Esophagus squamous epithelium (tissue), 5 donors: ENCODE measurements at places on chromosomes 3 and 15. TPM values are rescaled to one million over a fixed set of nuclear protein-coding genes. Genes with fewer than 3 reads are reported as not detected.

GRCh38 chr3:159252274-159252673, 450.4 kb downstream of the MFSD1 start:
- DNase-seq = no peak

DNA sequence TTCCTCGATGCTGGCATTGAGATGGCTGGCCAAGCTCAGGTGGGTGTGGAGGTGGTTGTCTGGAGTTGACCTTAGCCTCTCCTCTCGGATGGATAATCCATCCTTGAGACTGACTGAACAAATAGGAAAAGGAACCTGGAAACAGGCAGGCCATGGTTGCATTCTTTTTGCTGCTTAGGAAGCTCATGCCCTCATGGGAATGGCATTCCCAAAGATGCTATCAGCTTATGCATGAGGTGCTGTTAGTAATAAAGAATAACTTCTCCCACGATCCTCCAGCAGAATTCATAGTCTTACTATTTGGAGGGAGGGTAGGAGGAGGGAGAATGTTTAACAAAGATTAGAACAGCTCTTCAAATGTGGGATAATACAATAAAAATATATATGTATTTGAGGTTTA, 303.0 kb upstream of the TPM1 start:
- no peak for DNase-seq

- no peak for DNase-seq
Measured at GRCh38 chr15:89615135-89615534, 39.9 kb downstream of the TICRR start.

The HTR3E gene
- not detected for total RNA-seq

- no peak for DNase-seq
Measured at GRCh38 chr3:187737368-187738070, 7.7 kb downstream of the BCL6 start.

The ZNF501 gene
- total RNA-seq = 0.79 TPM

GRCh38 chr15:100061944-100062343, 279.8 kb downstream of the ADAMTS17 start:
- no peak for DNase-seq

The GOLGA6L7 gene
- total RNA-seq = not detected

- no peak for DNase-seq
Measured at GRCh38 chr15:89628806-89629715, 26.2 kb downstream of the KIF7 start.

DNA sequence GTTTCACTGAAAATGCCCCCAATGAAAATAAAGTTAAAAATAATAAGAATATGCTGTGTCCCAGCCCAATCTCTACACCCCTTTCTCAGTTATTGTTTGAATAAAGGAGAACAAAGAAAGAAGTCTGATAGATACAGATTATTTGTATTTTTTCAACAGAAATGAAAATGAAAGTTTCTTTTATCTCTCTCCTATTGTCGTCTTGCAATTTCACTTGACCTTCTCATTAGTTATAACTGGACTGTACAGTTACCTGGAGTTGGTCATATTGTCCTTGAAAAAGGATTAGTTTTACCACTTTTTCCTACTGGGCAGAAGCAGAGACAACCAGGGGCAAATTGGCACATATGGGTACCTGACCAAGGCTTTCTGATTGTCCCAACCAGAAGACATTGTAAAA, 440.0 kb downstream of the PDCD6IP start:
- DNase-seq = no peak

DNA sequence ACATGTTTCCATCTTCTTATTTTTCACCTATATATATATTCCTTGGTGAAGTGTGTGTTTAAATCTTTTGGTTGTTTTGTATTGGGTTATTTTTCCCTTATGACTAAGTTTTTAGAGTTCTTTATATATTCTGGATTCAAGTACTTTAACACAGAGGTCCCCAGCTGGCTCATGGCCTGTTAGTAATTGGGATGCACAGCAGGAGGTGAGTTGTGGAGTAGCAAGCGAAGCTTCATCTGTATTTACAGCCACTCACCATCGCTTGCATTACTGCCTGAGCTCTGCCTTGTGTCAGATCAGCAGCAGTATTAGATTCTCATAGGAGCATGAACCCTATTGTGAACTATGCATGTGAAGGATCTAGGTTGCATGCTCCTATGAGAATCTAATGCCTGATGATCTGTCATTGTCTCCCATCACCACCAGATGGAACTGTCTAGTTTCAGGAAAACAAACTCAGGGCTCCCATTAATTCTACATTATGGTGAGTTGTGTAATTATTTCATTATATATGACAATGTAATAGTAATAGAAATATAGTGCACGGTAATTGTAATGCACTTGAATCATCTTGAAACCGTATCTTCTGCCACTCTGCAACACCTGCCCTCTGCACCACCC, 151.6 kb downstream of the RSRC1 start:
- no peak for DNase-seq

The GALNT15 gene
- total RNA-seq = 117 TPM

GRCh38 chr3:32963871-32964270, 12.4 kb downstream of the CCR4 start:
- no peak for DNase-seq

GRCh38 chr3:27561576-27561975, 77.4 kb upstream of the SLC4A7 start:
- no peak for DNase-seq

- DNase-seq = no peak
Measured at GRCh38 chr3:5428607-5429516, 241.4 kb downstream of the EDEM1 start.

GRCh38 chr3:197227780-197228574, 70.4 kb downstream of the DLG1 start:
- DNase-seq = no peak

The CCDC12 gene
- total RNA-seq = 87.5 TPM

The LEO1 gene
- 23.5 TPM for total RNA-seq

DNA sequence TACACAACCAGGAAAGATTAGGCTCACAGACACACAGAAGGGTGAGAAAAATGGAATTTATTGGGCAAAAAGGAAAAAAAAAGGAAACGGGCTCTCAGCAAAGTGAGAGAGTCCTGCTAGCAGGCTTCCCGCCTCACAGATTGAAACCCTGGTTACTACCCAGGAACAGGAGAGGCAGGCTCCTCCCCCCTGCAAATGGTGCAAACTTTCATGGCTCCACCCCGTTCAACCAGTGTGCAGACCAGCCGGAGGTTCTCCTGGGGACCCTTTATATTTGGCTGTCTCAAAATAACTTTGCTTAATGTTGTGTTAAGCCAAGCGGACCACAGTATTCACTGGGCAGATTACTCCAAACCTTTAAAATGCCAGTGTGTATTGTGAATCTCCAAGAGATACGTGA, 40.3 kb downstream of the IL1RAP start:
- DNase-seq = no peak

DNA sequence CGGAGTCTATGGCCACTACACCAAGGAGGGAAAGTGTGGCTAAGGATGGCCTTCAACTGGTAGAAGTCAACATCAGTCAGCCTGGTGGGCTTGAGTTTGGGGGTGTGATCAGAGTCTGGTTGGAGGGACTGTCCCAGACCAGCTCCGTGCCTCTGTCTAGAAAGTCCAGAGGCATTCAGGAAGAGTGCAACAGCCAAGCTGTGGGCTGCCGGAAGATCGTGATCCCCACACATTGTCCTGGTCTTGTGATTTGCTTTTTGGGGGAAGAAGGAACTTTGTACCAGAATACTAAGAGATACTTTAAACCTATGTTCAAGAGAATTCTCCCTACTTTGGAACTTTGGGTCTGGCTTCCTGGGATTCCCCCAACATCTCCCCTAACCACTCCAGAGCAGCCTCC, 47.8 kb upstream of the VPS8 start:
- no peak for DNase-seq

GRCh38 chr3:40613306-40613705, 88.5 kb downstream of the ZNF621 start:
- DNase-seq = no peak

The CEP19 gene
- 3.1 TPM for total RNA-seq

The MUSTN1 gene
- total RNA-seq = 5.7 TPM

The CYP8B1 gene
- not detected for total RNA-seq

DNA sequence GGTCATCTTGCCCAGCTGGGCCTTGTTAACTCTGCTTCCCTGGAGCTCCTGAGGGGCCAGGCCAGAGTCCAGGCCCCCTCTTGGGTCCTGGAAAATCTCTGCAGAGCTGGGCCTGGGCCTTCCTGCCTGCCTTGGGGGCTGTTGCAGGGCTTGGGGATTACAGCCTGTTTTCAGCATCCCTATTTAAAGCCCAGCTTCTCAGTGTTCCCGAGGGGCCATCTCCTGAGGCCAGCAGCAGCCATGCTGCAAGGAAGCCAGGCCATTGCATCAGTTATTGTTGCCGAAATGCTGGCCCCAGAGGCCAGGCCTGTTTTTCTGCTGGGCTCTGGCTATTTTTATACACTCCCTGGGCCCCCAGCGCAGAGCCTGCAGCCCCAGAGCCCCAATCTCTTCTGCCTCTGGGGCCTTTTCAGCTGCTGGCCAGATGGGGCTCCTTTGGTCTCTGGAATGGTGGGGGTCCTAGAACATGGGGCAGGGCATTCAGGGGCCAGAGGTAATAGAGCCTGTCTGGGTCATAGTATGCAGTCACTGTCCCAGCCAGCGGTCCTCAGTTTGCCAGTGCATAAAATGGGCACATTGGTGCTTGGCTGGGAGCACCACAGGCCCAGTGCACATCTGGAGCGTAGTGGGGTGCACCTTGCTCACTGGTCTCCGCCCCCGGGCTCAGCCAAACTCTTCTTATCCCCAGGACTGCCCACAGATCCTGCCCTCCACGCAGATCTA, 28.5 kb downstream of the PLXNA1 start:
- no peak for DNase-seq

The SPINT1 gene
- 506 TPM for total RNA-seq

GRCh38 chr15:31161951-31162350, 60.4 kb upstream of the TRPM1 start:
- no peak for DNase-seq

- no peak for DNase-seq
Measured at GRCh38 chr3:118348169-118348557, 686.5 kb downstream of the IGSF11 start.

GRCh38 chr3:99714575-99714974, 76.2 kb downstream of the COL8A1 start:
- no peak for DNase-seq

The NUTM1 gene
- total RNA-seq = not detected

GRCh38 chr3:31848911-31849310, 132.2 kb downstream of the OSBPL10 start:
- DNase-seq = no peak

GRCh38 chr3:4853749-4854140, 125.5 kb upstream of the BHLHE40 start:
- DNase-seq = no peak

The ATP10A gene
- total RNA-seq = 1.5 TPM

GRCh38 chr3:125057186-125057850, 1.5 kb upstream of the HEG1 start:
- DNase-seq = no peak

The IFT80 gene
- total RNA-seq = 20.4 TPM

- DNase-seq = no peak
Measured at GRCh38 chr3:33030246-33030645, 66.7 kb downstream of the GLB1 start.

The TEX264 gene
- 65.0 TPM for total RNA-seq

The MCF2L2 gene
- total RNA-seq = 2.9 TPM

DNA sequence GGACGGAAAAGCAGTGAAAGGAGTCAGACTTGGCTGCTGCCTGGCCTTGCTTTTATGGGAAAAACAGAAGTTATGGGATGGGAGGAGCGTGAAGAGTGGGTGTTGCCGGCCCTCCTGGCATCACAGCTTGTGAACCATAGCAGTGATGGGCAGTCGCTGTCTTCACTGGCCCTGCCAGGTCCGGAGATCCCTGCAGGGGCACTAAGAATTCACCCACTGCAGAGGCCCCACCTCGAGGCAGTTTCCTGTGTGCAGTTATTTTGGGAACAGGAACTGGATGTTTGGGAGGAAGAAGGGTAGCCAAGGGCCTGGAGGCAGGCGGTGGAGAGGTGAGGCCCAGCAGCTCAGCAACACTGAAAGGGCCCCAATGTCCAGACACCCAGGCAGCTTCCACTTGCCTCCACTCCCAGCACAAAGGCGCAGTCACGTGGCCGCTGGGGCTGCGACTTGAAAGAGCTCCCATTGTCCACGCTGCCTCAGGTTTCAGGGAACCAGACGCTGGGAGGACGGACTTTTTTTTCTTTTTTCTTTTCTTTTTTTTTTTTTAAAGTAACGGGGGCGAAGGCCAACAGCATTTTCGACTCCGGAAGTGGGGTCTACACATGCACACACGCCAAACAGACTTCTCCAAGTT, 255.6 kb downstream of the ZNF621 start:
- no peak for DNase-seq

DNA sequence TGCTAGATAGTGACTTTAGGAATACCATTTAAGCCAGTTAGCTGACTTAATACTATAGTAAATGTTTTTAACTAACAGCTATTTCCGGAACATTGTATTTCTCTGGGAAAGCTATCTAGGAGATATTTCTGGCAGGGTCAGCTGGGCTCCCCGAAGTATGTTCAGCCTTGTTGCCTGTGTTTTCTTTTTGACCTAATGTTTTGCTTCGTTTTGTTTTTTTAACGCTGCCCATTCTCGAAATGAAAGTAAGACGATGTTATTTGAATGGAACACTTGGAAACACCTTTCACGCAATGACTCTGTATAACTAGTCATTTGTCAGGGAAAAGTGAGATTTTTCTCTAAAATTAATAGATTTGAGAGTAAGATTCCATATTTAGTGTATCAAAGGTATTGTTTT, 702.9 kb upstream of the NAALADL2 start:
- no peak for DNase-seq

GRCh38 chr3:12832350-12833221, 8.8 kb downstream of the RPL32 start:
- no peak for DNase-seq

The CFAP100 gene
- total RNA-seq = not detected

GRCh38 chr3:97970956-97971620, 1.1 kb downstream of the RIOX2 start:
- no peak for DNase-seq
